ENCODE measurements at places on chromosomes 7 and 10.

- no peak for DNase-seq
These were observed 44.0 kb upstream of the GRID1 start for GRCh38 chr10:86410542-86411124.

DNA sequence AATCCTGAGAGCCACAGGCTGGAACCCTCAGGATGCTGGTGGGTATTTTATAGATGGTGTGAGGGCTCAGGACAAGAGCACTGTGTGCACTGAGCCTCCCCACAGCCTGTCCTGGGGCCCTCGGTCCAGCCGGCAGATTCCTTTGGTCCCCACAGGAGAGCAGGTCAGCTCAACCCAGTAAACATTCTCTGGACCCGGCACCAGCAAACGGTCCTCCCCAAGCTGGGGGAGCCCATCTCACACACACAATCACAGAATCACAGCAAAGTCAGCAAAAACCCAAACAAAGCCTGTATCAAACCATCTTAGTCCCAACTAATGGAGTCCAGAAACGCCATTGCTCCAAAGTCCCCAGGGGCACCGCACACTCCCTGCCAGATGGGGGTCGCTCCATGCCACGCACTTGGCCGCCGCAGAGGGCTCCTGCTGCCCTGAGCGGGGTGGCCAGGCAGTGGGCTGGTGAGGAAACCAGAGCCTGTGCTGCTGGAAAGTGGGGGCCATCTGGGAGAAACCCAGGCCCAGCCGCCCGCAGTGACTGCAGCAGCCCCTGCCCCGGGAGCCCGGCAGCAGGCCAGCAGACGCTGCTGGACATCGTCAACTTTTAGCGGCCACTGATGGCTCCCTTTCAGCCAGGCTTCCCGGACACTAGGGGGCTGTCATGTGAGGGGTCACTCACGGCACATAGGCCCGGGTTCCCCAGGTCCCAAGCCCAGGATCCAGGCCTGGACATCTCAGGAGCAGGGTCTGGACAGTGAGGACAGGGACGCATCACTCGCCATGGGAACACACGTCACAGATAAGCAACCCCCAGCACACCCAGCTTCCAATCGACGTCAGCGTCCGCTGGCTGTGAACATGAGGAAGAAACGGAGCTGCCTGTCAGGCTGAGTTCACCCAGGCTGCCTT, 52.6 kb downstream of the DPYSL4 start:
- DNase-seq: no peak

DNA sequence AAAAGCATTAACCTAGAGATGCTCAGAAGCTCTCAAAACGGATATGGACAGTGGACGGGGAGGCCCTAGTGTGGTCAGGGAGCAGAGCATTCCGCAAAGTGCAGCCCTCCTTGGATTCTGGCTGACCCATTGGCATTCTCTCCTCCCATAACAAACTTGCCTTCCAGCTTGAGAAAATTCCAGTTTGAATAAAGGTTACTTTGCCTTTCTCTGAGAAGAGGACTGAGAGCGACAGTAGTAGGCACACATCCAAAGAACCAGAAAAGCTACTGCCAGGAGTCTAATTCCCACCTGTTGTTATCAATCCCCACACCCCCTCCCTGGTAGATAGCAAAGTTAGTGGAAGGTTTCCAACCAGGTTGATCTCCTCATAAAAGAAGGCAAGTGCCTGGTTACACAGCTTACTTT, 84.7 kb upstream of the TRIL start:
- no peak for DNase-seq

- DNase-seq: no peak
These were observed 442 bp downstream of the STYXL1 start for GRCh38 chr7:76047305-76047810.

DNA sequence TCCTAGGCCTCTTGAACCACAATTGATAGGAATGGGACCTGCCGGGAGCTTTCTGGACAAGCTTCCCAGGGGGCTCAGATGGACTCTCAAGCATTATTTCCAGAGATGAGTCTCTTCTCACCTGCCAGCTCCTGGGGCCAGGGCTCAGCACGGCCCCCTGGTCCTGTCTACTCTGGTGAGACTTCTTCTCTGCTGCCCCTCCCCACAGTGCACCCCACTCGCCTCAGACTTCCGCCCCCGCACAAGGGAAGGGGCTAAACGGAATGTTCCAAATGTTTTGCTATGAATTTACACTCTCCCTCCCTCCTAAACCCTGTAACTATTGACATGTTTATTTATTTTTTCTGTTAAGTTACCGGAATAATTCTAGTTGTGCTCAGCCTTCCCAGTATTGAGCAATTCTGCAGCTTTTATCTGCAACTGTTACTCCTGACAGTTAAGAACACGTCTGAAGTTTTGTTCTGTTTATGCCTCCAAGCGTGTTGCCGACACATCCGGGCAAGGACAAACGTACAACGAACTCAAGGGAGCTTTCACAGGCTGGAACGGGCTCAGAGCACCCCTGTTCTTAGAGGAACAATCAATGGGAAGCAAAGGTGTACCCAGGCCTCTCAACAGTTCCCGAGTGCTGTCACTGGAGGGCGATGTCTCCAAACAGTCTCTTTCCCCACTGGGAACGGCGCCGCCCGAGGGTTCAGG, 55.2 kb downstream of the FHIP2A start:
- no peak for DNase-seq

- no peak for DNase-seq
These were observed 139.3 kb upstream of the HDAC9 start for GRCh38 chr7:18356191-18356645.

- DNase-seq: no peak
These were observed 883 bp upstream of the TRA2A start for GRCh38 chr7:23532490-23533237.

DNA sequence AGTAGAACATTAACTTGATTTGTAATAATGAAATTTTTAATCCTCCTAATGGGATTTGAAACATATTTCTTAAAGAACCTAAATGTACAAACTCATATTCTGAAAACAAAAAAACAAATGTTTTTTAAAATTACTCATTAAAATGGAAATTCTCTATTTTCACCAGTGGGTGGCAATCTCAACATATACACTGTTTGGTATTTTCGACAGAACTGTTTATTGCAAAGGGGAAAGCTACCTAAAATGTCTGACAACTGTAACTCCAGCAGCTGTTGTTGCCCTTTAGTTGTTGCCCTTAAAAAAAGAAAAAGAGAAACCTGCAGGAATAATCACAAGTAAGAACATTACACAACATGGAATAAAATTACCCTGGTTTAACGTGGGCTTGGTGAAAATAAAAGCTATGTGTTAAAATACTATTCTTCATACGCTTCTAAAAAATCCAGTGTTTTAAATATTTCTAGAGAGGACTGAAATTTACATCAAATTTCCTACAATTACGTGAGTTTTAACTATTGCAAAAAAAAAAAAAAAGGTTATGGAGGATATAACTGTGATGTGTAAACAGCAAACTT, 54.5 kb downstream of the COL1A2 start:
- no peak for DNase-seq

GRCh38 chr10:7717767-7718166, 14.7 kb downstream of the ITIH2 start:
- no peak for DNase-seq

DNA sequence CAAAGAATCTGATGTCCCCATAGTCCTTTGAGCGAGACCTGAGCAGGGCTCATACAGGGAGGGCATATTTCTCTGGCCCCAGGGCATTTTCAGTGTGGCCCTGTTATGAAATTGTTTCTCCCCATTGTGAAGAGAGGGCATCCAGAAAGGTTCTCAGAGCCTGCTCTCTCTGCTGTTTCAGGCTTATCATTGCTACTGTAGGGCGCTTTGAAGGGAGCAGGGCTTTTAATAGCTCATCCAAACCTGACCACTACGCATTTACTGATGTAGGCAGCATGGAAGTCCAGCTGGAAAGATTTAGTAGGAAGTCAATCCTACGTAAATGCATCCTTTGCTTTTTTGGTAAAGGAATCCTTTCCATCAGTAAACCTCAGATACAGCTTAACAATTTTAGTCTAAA, 68.1 kb downstream of the PRPF18 start:
- no peak for DNase-seq

- no peak for DNase-seq
These were observed 11.6 kb downstream of the DYDC1 start for GRCh38 chr10:80344912-80345311.

- DNase-seq: no peak
These were observed 5.4 kb upstream of the PPP1R9A start for GRCh38 chr7:94901981-94902380.

- DNase-seq: no peak
These were observed 93.5 kb upstream of the DIP2C start for GRCh38 chr10:782751-783648.
